ENCODE measurements at places on chromosomes 6 and 20.

- DNase-seq = no peak
Observed at GRCh38 chr20:2132461-2132901, 30.9 kb downstream of the STK35 start.

DNA sequence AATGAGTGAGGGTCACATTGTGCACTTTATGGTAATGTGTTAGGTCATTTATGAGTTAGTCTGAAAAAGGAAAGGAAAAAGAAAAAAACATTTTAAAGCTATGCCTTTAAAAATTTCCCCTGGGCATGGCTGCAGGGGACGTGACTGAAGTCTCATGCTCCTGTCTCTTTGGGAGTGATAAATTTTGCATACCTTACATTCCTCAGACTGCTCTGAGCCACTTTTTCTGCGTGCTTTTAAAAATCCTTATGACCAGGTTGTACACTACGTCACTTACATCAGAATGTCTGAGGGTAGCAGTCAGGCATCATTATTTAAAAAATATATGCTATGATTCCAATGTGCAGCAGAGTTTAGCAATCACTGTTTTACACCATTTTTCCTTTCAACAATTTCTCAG, 121.2 kb downstream of the RFPL4B start:
- no peak for DNase-seq

- DNase-seq = peak; percentile 80
Observed at GRCh38 chr6:16759646-16760515, 1.4 kb downstream of the ATXN1 start.

DNA sequence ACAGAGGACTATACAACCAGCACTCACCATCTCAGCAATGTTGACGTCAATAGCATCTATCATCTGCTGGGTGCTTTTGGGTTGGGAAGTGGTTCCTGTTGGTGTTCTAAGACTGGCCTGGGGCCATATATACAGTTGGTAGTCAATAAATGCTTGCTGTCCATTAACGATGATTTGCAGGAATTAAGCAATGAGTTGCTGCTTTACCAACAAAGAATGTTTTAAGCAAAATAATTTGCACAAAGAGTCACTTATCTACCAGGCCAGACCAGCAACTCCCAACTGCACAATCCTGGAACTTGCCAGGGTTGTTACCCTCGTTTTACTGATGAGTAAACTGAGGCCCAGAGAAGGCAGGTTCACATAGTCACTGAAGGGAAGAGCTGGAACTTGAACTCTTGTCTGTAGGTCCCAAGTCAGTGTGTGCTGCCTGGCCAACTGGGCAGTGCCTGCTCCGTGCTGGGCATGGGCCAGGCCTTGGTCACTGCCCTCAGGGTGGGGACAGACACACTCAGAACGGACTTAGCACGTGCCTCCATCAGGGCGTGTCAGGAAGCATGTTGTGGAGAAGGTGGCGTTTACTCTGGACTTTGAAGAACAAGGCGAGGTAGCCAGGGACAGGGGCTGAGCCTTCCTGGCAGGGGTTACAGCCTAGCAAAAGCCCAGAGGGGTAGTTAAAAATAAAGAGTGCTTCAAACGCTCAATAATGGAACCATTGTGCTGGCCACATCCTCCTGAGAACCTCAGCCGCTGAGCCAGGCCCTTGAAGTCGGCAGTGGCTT, 2.5 kb upstream of the SRC start:
- DNase-seq = no peak

GRCh38 chr20:61134296-61135030, 117.6 kb upstream of the CDH4 start:
- DNase-seq = no peak

- DNase-seq = no peak
Observed at GRCh38 chr20:23415959-23416583, 5.2 kb downstream of the NAPB start.

DNA sequence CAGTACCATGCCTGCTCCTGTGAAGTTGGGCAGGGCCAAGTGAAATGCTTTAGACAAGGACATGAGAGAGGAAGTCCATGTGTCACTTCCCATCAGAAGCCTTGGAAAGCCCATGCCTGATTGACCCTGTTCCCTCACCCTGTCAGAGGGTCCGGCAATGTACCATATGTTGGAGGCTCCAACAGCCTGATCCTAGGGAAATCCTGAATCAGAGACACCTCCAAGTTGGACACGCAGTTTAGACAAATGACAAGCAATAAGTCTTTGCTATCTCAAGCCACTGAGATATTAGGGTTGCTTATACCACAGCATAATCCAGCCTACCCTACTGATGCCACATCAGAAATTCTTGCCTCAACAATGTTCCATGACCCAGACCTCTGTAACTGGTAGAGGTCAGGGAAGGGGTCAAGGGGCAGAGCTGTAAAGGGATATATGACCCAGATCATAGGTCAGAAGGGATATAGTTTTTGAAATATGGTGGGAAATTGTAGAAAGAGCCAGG, 174.8 kb downstream of the HACE1 start:
- no peak for DNase-seq
